NCI-H1930 (cell line): ENCODE measurements at places on chromosomes 16 and 17.
A peak's percentile ranks its signal among the peaks of the same experiment; 100 is the strongest.

GRCh38 chr16:70594569-70594968, 51.8 kb upstream of the IL34 start:
- no peak for DNase-seq

DNA sequence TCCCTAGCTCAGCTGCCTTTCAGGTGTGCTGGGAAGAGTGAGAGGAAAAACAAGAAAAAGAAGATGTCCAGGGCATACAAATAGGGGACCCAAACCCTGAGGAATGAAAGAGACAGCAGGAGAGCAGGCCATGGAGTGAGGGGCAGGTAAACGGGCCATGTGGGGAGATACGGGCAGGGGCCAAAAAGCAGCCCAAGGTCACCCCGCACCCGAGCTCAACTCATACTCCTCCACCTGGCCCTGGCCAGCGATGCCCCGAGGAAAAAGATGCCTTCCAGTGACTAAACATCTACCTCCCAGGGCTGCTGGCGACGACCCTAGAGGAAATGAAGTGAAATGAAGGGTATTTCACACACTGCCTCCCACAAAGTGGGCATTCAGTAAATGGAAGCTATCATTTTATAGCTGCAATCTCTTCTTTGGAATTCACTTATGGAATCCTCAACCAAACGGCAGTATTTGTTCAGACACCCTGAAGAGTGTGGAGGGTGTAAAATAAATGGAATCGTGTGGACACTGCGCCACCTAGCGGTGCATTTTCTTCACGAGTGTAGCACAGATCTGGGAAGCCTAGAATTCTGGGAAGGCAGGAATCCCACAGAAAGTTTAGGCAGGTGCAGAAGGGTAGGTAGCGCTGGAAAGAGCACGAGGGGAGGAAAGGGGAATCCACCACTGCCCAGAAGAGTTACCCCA, 14.9 kb downstream of the ELAC2 start:
- DNase-seq, result no peak

- no peak for DNase-seq
These were observed 31.0 kb downstream of the VPS53 start for GRCh38 chr17:683499-684254.

DNA sequence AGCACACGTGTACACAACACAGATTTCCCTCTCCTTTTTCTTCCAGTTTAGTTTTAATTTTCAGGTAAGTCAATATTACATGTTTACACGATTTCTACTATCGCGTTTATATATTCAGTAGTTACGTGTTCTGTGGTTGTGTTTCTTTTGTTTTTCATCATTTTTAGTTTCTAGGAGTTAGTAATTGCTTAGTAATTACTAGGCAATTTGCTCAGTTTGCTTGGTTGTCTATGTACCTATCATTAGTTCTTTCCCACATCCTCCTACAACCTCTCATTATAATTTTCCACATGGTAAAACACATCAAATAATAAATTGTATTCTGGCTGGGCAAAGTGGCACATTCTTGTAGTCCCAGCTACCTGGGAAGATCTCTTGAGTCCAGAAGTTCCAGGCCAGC, 24.6 kb upstream of the GUCY2D start:
- DNase-seq, result no peak

- DNase-seq, result no peak
These were observed at the start of gene ALDH3A1 for GRCh38 chr17:19747829-19748806. TSS of gene ALDH3A1 (minus strand) at chr17:19748298. CDS start at chr17:19745129, 3,169 bp downstream.

DNA sequence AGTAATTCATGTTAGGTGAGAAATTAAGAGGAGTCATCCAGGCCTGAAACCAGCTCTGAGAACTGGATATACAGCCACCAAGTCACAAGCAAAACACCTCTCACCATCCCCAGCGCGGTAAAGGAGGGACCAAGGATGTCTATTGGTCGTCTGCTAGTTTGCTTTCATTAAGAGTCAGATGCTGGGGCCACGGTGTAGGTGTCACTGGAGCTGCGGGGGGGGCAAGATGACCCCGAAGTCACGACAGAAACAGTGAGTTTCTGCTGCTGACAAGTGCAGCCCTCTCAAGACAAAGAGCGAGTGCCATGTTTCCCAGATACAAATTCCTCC, 790 bp downstream of the NCBP3 start:
- no peak for DNase-seq

GRCh38 chr17:35804658-35805192, 4.6 kb upstream of the TAF15 start:
- peak; percentile 47 for DNase-seq

DNA sequence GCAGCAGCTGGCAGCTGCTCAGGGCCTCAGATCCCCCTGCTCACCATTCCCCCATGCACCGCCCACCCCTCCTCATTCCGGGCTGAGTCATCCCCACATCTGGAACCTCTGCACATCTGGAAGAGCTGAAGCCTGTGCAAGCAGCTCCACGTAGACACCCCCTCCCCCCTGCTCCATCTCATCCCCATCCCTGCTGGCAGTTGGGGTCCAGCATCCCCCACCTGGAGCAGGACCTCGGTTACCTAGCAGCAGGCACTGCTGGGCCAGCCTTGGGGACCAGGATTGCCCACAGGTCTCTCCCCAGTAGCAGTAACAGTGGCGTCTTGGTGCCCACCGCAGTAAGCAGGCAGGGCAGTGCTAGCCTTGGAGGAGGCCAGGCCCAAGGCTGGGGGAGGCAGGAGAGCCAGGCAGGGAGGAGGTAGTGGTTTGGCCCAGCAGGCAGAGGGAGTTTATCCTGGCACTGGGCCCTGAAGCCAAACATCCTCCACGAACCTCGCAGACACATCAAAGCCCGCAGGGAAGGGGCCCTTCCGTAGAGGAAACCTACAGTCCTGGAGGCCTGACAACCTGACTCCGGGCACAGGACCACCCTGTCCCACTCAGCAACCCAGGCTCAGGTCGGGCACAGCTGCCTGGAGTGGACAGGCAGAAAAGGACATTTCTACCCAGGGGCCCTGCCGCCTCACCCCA, 7.7 kb upstream of the TMEM92 start:
- no peak for DNase-seq

- no peak for DNase-seq
These were observed 72.8 kb downstream of the SCNN1B start for GRCh38 chr16:23374721-23375510.

- no peak for DNase-seq
These were observed 9.7 kb downstream of the IGFBP4 start for GRCh38 chr17:40452921-40453378.

DNA sequence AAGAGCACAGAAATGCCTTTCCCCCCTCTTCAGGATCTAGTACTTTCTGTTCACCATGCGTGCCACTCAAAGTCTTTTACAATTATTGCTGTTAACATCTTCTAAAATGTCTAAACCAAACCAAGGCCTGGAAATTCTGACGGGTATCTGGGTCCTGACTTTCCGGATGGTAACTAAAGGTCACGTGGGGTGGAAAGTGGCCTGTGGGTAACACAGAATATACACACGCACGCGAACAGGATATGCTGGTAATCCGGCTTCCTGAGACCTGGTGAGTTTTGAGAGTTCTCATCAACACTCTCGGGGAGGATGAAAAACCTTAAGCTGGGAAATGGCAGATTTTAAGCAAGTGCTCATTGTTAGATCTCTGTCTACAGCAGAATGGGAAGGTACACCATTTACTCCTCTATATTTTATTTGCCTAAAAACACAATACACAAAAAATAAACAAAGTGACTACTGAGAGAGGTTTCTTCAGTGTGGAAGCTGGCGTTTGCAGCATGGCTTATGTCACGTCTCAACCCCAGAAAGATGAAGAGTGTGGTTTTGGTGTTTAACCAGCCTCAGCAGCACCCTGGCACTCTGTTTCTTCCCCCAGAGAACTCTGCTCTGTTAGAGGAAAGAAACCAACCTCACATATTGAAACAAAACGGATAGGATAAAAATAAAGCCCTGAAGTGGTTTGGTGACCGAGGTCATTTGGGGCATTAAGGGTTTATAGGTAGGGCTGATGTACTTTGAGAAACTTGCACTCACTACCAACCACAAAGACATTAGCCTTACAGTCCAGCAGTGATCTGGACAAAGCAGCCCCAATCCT, 37.3 kb downstream of the SMG6 start:
- DNase-seq, result no peak

DNA sequence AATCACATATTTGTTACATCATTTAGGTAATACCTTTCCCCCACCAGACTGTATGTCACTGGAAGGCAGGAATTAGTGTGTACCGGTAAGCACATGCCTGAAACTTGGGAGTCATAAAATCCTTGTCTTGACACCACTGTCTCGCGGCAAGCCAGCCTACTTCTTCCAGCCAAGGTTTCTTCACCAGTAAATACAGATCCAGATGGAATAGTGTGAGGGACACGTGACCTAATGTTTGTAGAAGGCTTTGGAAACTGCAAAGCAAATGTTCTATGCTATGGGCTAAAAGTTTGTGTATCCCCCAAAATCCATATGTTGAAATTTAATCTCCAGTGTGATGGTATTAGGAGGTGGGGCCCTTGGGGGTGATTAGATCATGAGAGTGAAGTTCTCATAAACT, 126.1 kb downstream of the HS3ST4 start:
- no peak for DNase-seq

DNA sequence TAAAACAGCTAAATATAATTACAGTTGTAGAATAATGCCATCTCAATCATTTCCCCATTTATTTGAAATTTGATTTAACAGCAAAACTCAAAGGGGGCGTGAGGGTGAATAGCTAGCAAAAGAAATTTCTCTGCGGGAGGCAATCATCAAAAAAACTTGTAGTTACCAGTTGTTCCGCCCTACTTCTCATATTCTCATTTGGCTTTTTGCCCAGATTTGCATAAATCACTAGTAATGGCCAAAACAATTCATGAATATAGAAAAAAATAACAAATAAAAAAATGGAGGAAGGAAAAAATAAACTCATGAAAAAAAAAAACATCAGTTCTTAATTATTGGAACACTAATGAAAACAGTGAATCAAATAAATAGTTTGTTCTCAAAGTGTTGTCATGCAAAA, 722.6 kb upstream of the KIF2B start:
- DNase-seq, result no peak

DNA sequence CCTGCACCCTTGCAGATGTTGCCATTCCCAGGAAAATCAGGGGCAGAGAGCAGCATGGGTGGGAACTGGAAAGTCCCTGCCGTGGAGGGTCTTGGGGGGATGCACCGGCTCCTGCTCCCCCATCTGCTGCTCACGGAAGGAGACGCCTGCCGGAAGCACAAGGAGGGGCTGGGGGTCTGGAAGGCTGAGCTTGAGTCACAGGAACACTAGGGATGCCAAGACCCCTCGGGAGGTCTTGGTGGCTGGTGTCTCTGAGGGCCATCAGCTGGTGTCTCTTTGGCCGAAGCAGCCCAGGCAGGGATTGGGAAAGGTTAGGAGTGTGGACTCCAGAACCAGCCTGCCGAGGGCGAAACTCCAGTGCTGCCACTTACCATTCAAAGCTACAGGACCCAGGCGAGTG, 29.4 kb upstream of the GNA13 start:
- DNase-seq, result no peak

DNA sequence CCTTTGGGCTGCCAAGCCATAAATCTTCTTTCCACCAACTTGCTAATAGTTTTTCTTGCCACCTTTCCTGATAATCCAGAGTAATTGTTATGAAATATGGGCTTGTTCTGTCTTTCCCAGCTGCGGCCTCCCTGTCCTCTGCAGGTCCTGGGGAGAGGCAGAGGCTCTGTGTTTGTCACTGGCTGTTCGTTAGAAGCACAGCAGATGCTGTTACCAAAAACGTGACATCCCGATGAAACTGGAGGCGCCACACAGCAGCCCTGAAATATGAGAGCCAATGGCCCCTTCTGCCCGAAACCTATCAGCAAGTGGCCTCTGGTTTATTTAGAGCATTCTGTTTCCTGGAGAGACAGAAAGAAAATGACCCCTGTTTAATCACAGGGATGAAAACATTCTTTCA, 115.1 kb upstream of the ANKFN1 start:
- DNase-seq, result no peak

DNA sequence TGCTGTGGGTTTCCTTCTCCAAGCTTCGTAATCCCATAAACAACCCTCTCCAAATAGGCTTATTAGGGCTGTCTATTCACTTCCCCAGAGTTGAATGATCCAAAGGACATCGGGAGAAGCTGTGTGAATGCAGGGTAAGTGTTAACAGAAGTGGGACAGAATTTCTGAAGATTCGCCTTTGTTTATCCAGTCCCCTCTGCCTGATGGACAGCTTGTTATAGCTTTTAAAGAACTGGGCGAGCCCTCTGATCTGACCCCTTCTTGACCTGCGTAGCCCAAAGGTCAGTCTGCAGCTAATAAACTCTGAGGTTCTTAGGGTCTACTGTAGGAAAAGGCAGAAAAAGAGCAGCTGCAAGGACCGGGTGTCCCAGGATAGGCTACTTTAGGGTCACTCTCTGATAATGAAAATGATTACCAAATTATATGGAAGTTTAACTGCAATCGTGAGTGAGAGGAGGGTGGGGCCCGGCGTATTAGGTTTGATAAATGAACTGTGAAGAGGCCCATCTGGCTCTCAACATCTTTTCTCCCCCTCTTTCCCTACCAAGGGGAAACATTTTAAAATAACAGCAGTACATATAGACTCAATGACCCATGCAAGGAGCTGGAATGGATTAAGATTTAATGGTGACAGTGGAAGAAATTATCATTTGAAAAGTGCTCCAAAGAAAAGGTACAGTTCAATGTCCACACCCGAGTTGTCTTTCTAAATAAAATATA, 233.4 kb downstream of the FTO start:
- no peak for DNase-seq

GRCh38 chr16:7140899-7141298, 191.7 kb upstream of the RBFOX1 start:
- DNase-seq, result no peak

- DNase-seq, result no peak
These were observed 26.1 kb upstream of the FASN start for GRCh38 chr17:82124101-82124500.

GRCh38 chr16:22859925-22860324, 46.0 kb downstream of the HS3ST2 start:
- DNase-seq, result no peak

DNA sequence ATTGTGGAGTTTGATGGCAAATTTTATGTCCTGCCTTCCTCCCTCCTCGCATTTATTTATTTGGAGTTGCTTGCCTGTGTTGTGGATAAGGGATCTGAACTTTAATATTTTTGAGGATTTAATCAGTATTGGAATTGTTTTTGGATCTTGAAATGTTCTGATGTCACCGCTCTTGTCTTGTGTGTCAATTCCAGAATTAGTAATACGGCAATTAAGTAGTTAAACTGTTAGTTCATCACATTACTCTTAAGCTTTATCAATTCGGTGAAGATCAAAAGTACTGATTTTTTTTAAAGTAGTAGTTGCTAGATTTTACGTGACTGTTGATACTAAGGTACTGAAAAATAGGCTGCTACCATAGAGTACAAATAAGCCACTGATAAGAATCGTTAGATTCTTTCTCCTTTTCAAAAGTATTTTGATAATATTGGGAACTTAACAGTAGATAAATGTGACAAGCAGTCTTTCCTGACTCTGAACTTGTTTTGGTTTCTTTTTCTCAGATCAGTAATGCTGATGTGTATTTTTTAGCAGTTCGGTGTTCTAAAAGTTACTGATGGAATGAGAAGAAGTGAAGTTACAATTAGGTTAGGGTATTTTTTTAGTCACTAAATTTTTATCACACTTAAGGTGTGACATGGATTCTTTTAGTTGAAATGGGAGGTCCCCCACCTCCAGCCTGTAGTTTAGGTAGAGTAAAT, 2.0 kb downstream of the RBBP6 start:
- no peak for DNase-seq

- no peak for DNase-seq
These were observed 68.0 kb upstream of the MRTFB start for GRCh38 chr16:14003074-14003570.
